ENCODE measurements at places on chromosomes 12 and 14.

- DNase-seq: no peak
Measured at GRCh38 chr14:34376649-34377267, 85.3 kb downstream of the SPTSSA start.

DNA sequence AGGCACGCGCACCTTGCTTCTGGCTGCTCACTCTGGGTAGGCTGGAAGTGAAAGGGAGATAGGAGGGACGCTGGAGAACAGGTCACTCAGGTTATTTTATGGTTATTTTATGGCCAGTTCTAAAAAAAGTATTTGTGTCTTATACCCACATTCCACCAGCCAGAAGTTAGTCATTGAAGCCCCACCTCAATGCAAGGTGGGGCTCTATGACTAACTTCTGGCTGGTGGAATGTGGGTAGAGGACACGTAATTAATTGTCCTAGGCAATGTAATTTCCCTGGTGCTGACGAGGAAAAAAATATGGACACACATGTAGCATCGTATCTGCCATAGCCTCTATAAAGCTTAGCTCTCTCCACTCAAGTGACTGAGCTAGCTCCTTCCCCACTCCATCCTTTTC lies 104.9 kb downstream of the PDZRN4 start:
- no peak for DNase-seq

GRCh38 chr12:94047781-94048567 lies 100.4 kb upstream of the PLXNC1 start:
- DNase-seq: no peak

- DNase-seq: peak; percentile 70
Measured at GRCh38 chr12:53006810-53007309, 604 bp downstream of the EIF4B start.

DNA sequence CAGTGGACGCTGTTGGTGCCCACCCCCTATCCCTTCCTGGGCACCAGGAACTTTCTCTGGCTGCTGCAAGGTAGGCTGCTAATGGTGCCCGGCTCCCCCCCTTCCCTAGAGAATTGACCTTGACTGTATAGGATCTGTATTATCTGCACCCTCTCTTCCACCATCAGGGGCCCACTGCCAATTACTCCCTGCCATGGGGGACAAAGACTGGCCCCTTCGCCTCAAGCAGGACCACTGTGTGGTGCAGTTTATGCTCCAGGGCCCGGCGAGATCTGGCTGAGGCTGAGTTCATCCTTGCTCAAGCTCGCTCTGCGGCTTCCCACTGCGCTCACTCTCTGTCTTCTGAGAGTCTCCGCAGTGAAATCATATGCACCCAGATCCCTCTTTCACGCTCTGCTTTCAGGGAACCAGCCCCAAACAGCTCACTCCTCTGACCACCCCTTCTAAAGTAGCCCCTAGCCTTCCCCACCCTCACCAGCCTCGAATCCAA lies 95.2 kb downstream of the LGMN start:
- DNase-seq: no peak

DNA sequence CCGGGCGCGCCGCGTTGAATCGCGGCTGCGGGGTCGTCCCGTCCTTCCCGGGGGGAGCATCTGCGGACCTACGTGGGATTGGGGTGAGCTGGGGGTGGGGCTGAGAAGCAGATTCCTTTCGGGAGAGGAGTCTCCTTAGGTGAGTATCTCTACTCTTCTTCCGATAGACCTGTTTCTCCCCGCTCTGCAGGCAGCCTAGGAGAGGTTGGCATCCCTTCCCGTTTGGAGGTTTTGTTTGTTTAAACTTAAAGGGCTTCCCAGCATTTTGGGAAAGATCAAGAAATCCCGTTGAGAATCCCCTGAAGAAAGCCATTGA lies 411 bp downstream of the TTLL5 start:
- no peak for DNase-seq

DNA sequence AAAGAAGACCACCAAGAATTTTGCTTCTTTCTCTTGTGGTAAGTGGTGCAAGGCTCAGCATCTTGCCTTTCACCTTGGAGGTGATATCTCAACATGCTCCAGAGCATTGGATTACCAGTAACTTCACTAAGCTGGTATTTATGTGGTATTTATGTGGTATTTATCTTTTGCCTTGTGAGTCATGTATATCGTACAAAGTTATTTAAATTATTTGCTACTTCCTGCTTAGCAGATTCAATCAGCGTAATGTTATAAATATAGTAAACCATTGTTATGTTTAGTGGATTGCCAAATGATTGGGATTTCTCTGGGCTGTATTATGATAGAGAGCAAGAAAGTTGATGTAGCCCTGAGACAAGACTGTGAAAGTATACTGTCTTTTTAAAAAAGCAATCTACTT lies 366.4 kb downstream of the IPO8 start:
- DNase-seq: no peak

DNA sequence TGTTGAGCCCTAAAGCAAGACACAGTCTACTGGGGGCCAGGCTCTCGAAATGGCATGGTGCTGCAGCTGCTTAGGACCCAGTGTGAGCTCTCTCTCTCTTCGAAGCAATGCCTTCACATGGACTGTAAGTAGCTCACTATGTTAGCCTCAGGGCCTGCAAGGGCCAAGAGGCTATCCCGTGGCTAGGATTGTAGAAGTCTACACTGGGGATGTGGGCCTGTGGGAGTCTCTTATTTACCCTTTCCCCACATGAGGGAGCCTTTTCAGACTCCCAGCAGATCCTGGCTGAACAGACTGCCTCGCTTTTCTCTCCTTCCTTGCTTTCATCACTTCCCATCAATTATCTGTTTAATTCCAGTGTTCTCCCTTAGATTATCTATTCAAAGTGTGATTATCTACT lies 101.4 kb downstream of the GPR65 start:
- DNase-seq: no peak

- DNase-seq: no peak
Measured at GRCh38 chr12:45498645-45499044, 230.9 kb upstream of the ARID2 start.

- no peak for DNase-seq
Measured at GRCh38 chr12:71469258-71469750, 29.7 kb downstream of the LGR5 start.

DNA sequence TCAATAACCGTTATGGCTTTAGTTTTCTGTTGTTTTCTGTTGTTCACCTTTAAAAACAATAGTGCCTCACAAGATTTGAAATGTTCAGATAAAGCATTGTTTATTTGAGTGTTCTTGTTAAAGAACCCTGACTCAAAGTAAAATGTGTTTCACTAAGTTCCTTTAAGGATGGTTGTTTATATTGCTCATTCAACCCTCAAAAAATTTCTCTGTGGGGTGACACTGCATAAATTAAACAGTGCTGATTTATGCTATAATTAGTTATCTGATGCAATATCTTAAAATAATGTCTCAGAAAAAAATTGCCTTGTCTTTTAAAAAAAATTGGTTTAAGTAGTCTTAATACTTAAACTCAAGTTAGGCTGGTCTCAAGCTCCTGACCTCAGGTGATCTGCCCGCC lies 775.1 kb downstream of the FLRT2 start:
- no peak for DNase-seq

DNA sequence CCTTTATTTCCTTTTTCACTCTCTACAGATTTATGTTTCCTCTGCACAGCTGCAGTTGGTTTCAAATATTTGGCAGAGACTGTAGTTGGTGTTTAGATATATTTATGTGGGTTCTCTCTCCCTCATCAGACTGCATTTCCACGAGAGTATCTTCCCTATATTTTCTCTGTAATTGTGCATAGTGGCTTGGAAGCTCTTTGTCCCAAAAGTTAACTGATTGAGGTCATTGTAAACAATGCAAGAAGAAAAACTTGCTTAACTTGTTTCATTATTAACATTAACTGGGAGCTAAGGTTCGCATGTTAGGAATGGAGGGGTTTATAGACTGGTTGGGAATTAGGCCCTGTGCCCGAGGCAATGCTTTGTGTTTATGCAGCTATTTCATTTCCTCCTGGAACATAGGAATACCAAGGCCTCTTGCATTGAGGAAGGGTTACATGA lies 216.9 kb upstream of the HMGA2 start:
- DNase-seq: no peak

GRCh38 chr12:128155571-128155970 lies 111.4 kb upstream of the TMEM132C start:
- DNase-seq: no peak

GRCh38 chr12:111942557-111942956 lies 70.4 kb downstream of the TMEM116 start:
- DNase-seq: no peak

DNA sequence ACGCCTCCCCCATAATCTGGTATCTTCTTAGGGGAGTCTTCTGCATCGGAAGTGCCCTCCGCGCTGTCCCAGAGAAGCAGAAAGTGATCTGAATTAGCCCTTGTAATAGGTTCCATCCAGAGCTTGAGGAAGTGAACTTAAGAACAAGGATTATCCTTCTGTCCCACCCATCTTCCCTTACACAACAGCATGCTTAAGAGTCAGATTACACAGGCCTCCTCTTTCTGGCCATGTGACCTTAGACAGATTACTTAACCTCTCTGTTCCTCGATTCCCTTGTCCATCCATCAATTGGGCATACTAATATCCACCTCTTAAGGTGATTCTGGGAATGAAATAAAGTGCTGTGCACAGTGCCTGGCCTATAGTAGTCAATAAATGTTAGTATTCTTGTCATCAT lies 11.4 kb downstream of the CABP1 start:
- DNase-seq: no peak

DNA sequence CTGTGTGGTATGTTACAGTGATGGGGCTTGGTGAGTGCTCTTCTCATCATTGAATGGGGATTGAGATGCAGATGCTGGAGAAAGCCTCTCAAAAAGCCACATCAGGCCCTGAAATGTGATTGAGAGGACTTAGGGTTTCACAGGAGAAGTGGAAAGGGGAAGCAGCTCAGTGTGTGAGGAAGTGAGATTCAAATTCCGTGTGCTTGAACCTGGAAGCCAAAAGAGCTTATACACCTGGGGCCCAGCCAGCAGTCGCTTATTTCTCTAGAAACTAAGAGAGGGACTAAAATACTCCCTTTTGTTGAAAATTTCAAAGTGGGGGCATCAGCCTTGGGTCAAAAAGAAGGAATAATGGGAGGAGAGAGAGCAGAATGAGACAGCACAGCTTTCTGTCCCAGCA lies 39.1 kb upstream of the GZMB start:
- DNase-seq: no peak

- no peak for DNase-seq
Measured at GRCh38 chr12:94650143-94651056, at the start of gene TMCC3. Gene TMCC3, minus strand, starts transcription at chr12:94650557. Its CDS starts 127 bp downstream, at chr12:94650430.

- DNase-seq: no peak
Measured at GRCh38 chr12:24955853-24956252, 7.0 kb upstream of the BCAT1 start.

GRCh38 chr14:67928375-67928774 lies 108.8 kb downstream of the RAD51B start:
- DNase-seq: no peak

GRCh38 chr14:105422695-105423487 lies 3.3 kb downstream of the MTA1 start:
- DNase-seq: no peak

DNA sequence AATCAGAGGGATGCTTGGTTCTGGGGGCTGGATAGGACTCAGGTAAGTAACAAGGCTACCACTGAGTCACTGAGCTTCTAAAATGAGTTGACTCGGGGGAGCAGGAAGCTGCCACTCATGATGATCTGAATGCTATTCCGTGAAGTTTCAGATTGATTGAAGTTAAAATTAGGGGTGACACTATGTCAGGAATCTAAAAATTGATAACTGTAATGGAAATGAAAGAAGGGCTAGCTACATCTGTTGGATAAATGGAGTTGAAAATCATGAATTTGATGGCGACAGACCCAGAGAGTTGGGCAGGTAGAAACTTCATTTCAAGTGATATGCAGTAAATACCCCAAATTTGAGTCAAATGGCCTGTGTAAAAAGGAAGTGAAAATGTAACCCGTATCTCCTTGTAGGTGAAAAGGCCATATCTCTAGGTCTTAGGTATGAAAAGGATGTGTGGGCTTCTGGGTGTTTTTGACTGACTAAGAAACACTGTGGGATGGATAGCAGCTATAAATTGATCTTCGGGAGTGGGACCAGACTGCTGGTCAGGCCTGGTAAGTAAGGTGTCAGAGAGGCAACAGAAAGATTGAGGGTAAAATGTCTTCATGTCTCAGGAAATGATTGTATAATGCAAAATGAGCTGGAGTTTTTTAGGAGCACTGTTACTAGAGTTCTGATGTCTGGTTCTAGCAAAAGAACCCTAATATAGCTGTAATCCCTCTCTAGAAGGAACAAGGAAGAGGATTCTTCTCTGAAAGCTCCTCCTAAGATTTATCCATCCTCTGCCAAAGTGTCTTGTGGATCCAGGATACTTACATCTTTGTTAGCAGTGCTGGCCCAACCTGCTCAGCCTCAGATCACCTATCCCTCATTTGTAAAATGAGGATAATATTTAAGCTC lies 57.3 kb downstream of the DAD1 start:
- no peak for DNase-seq

GRCh38 chr14:92484132-92484823 lies 29.3 kb upstream of the RIN3 start:
- DNase-seq: no peak

DNA sequence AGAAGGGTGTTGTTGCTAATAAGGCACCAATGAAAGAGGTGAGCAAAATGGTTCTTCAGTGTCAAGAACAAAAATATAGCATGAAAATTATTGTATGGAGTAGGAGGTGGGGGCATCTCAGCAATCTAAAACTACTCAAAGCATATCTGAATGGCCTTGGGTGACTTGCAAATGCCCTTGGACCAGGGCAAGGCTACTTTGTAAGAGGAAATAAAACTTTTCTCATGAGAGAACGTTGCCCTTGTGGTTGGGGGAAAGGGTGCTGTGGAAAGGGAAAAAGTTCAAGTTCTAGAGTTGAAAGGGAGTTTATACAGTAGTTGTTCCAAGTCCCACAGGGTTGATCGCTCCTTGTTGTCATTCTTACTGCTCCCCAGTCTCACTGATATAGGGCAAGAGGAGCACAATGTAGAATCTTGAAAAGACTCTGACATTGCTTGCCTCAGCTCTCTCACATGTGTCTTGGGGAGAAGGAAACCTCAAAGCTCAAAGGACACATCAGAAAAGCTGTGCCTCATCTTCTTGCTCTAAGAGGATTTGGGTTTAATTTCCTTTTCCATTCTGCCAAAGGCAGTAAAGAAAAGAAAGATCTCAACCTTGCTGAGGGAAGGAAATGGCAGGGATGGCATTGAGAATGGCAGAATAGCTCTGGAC lies 270.5 kb downstream of the DUSP6 start:
- DNase-seq: no peak

- DNase-seq: no peak
Measured at GRCh38 chr14:94570002-94570400, 8.8 kb downstream of the SERPINA4 start.

- DNase-seq: no peak
Measured at GRCh38 chr14:64692986-64693809, 11.0 kb upstream of the PLEKHG3 start.

DNA sequence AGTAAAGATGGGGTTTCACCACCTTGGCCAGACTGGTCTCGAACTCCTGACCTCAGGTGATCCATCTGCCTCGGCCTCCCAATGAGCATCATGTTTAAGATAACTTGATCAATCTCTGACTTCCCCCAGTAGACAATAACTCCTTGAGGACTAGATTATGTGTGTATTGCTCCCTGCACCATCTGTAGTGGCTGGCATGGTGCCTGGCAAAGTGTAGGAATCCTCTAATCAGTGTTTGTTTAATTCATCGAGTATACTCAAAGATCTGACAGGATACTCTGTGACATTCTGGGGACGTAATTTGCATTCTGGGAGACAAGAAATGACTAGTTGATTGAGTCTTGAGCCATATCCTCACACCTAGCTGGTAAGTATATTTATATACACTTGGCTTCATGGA lies 873.5 kb upstream of the TMEM132C start:
- no peak for DNase-seq

GRCh38 chr12:46432325-46432724 lies 59.8 kb upstream of the SLC38A2 start:
- no peak for DNase-seq

- DNase-seq: no peak
Measured at GRCh38 chr12:115306380-115306779, 622.4 kb upstream of the TBX3 start.

Measured in T-helper 9 cell (primary cell).